ENCODE measurements at places on chromosomes 6 and 20. TPM values are rescaled to one million over a fixed set of nuclear protein-coding genes. Genes with fewer than 3 reads are reported as not detected.
A peak's percentile ranks its signal among the peaks of the same experiment; 100 is the strongest.

Gene GSTA3
- total RNA-seq: not detected

Gene JPH2
- 7.9 TPM for total RNA-seq

Gene WFDC11
- not detected for total RNA-seq

Gene SLC18B1
- total RNA-seq: 8.9 TPM

Gene OR2H1
- not detected for total RNA-seq

Gene SMOC2
- total RNA-seq: 33.1 TPM

Gene KCNQ2
- total RNA-seq: not detected

Gene LRFN2
- not detected for total RNA-seq

Gene EYA4
- total RNA-seq: 6.0 TPM

Gene SLC22A7
- not detected for total RNA-seq

DNA sequence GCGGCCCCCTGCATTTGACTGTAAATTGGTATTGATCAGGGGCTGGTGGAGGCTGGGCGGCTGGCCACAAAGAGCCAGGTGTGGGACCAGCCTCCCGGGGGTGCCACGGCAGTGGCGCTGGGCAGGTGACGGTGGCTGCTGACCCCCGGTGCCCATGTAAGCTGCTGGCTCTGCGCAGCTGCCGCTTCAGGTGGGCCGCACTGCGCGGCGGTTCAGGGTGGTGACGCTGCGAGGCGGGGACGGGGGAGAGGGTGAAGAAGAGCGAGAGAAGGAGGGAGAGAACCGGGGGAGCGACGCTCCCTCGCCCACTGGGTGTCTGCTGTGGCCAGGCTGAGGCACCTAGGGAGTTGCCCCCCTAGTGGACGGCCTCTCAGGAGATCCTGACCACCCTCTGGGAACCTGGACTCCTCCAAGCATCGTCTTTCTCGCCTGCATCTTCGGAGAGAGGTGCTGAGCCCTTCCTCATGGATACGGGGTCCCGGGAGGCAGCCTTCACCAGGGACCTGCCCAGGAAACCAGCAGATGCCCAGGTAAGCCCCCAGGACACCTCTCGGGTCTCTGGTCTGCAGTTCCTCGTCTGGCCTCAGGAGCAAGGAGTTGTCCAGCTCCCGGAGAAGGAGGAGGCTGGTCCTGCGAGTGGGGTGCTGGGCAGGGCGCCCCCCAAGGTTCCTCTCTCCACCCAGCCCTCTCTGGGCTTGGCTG is 77.5 kb upstream of the GATA5 start:
- no peak for DNase-seq

DNA sequence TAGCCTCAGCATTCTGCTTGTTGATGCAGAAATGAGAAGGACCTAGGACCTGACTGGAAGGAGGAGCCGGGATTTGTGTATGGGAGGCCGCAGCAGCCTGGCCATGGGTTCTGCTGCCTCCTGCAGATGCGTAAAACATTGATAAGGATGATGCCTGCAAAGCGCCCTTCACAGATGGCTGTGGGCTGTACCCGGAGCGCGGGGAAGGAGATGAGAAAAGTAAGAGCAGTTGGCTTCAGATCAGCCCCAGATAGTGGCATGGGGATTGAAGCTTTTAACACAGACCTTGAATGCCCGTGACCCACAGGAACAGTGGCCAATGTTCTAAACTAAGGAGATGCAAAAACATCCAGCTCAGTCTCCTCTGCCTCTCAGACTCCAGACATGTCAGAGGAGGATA is 136.4 kb upstream of the KCNG1 start:
- no peak for DNase-seq

DNA sequence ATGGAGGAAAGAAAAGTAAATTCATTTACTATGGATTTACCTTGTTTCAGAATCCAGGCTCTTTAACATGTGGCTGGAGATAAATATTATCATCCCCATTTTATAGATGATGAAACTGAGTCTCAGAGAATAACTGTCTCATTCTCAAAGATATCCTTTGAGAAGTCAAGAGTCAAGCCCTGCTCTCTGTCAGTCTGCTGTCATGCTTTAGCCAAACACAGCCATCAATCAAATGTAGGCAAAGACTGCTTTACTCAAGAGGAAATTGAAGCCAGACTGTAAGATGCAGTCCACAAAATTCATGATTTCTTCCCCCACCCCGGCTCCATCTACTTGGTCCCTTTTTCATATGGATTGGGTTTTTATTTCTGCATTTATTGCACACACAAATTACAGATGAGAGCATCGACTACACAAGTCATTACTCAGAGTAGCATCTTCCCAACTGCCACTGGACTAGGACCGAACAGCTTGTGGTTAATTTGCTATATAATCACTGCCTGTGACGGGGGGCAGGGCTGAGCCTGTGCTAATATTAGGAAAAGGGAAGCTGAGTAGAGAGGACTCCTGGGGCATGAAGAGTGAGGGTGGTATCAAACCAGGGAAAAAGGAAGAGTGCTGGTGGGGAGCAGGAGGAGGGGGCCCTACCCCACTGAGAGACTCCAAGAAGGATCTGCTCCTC is 102.7 kb upstream of the TOP1 start:
- DNase-seq: no peak

DNA sequence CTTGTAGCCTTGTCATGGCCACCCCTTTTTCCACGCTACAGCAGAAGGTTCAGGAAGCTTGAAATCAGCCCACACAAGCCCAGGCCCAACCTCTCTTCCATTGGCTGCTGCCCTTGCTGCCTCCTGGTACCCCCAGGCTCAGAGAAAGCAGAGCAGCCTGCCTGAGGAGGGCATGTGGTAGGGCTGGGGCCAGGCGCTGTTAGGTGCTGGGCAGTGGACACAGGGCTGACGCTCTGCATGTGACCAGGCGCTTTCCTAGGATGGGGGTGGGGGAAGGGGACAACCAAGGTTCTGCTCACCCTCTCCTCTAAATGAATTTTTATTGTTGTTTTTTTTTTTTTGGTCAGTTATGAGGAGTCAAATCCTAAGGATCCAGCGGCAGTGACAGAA is 36.3 kb upstream of the ID1 start:
- DNase-seq: no peak

DNA sequence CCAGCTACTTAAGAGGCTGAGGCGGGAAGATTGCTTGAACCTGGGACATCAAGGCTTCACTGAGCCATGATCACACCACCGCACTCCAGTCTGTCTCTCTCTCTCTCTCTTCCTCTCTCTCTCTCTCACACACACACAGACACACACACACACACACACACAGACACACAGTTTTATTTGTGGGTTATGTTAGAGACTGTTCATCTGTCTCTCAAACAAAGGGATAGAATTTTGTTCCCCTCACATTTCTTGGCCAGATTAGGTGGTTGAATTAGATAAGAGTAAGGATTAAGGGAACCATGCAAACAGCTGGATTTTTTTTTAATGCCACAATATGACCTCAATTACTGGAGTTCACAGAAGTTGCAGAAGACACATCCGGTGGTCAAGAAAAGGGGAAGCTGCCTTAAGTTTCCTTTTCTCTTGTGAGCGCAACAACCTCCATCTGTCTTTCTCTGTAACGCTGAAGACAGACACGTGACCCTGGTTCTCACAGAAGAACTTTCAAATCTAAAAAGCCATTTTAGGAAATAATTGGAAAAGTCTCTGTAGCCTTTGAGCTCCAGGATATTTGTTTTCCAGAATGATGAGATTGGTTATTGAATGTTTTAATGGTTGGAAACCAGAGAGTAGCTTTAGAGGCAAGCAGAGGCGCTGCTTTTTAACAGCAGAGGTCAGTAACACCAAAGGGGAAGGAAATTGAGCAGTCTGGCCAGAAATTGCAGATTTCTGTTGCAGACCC is 32.9 kb upstream of the LGSN start:
- DNase-seq: no peak

- DNase-seq: no peak
Observed at GRCh38 chr6:164085091-164086075, 670.9 kb downstream of the QKI start.

DNA sequence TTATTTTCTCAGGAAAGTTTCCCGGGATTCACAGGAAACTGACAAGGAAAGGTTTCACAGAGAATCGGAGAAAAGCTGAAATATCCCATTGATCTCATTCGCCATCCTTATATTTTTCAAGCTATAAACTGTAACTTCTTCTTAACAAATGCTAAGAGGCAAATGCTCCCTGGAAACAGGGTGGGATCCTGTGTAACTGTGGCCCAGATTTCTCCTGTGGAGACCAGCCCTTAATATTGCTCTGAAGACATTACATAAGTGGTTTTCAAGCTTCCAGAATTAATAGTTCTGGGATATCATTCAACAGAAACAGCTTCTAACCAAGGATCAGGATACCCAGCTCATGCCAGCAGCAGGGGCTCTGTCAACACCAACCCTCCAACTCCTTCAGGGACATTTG is 69.2 kb downstream of the THBS2 start:
- no peak for DNase-seq

DNA sequence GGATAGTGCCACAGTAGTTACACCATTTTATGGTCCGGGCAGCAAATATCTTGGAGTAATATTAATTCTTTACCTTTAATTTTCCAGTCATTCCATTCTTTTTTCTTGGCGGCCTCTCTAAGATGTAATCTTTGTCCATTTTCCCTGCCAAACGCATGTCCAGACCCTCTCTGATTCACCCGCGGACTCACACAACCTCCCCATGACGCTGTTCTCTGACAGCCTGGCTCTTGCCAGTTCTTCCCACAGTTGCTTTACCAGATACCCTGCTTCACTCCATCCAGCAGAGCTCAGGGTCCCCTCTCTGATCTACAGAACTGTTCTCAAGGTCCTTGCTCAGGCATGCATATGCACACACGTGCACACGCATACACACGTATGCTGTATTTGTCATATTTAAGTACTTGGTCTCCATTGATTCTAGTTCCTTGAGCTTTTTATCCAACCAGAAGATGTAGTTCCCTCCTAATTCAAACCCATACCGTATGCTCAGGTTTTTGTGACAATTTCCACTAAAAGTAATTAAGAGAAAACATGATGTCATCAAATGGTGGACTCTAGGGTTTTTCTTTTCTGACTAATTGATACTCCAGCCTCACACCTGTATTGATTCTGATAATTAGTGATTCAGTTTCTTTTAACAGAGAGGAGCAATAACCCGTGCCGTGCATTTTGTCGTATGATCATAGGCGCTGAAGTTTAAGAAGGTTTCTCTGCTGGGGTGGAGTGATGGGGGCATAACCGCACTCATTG is 10.0 kb downstream of the BPHL start:
- no peak for DNase-seq

GRCh38 chr6:85493389-85493788 is 43.5 kb downstream of the NT5E start:
- DNase-seq: no peak

- DNase-seq: no peak
Observed at GRCh38 chr6:143762126-143762525, 81.0 kb upstream of the LTV1 start.

DNA sequence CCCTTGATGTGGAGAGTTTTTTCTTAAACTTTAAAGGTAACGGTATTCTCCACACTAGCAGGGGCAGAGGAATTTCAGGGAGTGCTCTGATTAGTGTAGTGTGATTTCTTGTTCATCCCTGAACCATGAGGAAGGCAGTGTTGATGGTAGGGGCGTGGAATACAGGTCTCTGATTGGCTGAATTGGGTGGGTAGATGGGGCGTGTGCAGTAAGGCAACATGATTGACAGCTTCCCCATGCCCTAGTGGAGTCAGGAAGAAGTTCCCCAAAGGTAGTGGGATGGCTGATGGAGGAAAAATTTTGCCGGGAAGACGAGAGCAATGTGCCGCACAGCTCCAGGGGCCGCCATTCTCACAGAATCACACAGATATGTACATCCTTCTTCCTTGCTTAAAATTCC is 97.4 kb upstream of the SALL4 start:
- no peak for DNase-seq

DNA sequence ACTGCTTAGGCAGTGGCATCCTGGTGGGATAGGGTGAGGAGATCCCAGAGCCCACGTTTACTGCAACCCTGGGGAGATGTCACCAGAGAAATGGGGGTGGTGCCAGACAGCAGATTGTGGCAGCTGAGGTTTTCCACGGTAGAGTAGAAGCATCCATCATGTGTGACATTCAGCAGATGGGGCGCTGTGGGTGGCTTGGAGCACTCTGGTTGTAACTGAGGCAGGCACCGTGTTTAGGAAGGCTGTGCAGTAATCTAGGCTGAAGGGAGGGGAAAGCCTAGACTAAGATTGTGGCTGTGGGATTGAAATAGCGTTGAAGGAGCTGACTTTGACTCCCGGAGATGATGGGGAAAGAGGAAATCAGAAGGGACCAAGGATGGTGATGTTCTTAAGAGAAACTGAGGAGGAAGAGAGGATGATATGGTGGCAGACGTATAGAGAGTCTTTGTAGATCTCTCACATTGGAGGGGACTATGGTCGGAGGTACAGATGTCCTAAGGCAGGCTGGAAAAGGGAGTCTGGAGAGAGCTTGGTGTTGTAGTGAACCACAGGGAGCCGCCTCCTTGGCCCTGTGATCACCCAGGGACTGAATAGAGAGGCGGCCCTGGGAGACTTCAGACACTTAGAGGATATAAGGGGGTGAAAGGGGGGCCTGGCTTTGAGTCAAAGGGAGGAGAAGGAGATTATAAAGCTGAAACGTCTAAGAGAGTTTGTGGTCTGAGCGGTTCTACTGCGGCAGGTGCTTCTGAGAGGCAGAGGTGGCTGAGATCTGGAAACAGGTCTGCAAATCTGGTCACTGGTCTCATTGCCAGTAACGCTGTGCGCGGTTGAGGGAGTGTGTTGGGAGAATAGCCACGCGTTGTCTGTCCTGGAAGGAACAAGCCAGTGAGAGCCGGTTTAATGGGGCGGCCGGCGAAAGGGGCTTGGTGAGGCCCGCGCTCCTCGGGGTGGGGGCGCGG is 792 bp upstream of the MICA start:
- DNase-seq: peak; percentile 72

- DNase-seq: no peak
Observed at GRCh38 chr20:33656010-33656782, 5.9 kb upstream of the C20orf144 start.

Measured in upper lobe of right lung (tissue), 1 donor.